ENCODE measurements at places on chromosomes 11 and 22.

DNA sequence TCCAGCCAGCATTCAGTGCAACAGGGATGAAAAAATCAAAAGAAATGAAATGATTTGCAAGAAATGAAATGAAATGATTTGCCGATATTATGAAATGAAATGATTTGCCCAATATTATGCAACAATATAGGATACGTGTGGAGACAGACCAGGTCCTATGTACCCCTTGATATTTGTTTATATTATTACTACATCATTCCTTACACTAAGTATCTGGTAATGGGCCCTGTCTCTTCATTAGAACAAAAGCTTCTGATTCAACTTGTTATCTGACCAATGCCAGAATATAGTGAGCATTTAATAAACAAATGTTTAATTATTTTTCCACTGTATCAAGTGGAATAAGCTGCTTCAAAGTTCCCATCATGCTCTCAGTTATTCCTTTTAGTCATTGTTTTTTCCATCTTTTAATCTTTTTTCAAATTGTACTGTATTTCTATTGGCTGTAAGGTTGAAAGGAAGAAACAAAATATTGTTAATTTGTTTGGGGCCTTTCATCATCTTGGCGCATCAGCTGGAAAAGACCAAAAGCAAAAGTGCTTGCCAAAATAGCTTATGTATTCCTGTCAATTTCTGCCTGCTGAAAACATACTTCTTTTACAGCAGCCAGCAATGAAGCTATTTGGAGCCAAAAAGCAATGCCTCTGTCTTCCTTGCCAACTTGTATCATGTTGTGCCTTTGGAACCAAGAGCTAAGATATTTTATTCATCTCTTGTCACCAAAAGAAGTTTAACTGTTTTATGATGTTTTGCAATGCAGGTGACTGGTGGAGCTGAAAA is 2314.9 kb downstream of the LRRC4C start:
- DNase-seq, result peak; percentile 25

DNA sequence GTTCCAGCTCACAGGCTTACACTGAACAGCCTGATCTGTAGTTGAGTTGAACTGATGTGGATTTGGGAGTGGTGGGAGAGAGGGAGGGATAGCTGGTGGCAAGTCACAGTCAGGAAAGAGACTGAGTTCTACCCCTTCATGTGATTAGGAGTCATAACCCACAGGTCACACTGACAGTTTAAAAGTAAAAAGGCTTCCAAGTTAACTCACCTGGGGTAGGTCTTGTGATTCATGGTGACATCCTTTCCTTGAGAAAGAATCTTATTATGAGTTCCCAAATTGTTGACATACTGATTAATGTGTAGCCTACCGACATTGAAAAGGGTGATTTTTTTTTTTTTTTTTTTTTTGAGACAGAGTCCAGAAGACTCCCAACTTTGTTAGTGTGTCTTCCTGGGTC is 5.4 kb downstream of the IZUMO1R start:
- no peak for DNase-seq

DNA sequence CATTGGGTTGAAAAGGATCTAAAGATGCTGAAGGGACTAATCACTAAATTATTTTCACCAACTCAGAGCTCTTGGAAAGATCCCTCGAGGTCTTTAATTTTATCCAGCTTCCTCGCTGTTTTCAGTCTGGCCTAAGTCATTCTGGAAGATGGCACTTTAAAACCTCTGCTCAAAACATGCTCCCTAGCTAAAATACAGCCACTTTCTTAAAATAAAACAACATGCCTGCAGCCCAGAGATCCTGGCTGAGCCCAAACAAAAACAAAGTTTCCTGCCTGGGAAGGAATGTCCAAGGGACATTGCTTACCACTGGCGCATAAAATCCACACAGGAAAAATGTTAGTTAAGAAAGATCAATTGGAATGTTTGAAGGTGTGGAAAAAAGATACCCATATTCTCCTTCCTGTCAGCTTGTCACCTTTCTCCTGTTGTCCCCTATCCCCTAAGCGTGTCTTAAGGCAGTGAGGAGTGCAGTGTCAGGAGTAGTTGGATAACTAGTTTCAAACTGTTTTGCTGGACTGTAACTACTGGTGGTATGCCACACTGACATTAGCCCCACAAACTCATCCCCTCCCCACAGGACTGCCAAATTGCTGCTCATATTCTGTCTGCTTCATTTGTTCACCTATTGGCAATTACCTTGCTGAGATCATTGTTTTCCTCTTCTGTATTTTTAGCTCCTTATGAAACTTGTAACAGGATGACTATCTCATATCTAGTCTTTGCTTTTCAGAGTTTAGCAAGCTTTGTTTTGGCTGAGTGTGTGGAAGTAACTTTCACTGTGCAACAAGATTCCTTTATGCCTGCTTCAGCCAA is 108.3 kb upstream of the SESN3 start:
- peak; percentile 52 for DNase-seq

GRCh38 chr11:102914238-102915043 is 39.7 kb upstream of the MMP12 start:
- peak; percentile 29 for DNase-seq

All from femur (tissue), 1 donor.